Hepatic stellate cell (primary cell): ENCODE measurements at places on chromosomes 3 and 15.

GRCh38 chr3:133509488-133509887 is 64.0 kb upstream of the CDV3 start:
- no peak for DNase-seq

- DNase-seq, result no peak
Measured at GRCh38 chr15:50064673-50065072, 54.4 kb downstream of the ATP8B4 start.

DNA sequence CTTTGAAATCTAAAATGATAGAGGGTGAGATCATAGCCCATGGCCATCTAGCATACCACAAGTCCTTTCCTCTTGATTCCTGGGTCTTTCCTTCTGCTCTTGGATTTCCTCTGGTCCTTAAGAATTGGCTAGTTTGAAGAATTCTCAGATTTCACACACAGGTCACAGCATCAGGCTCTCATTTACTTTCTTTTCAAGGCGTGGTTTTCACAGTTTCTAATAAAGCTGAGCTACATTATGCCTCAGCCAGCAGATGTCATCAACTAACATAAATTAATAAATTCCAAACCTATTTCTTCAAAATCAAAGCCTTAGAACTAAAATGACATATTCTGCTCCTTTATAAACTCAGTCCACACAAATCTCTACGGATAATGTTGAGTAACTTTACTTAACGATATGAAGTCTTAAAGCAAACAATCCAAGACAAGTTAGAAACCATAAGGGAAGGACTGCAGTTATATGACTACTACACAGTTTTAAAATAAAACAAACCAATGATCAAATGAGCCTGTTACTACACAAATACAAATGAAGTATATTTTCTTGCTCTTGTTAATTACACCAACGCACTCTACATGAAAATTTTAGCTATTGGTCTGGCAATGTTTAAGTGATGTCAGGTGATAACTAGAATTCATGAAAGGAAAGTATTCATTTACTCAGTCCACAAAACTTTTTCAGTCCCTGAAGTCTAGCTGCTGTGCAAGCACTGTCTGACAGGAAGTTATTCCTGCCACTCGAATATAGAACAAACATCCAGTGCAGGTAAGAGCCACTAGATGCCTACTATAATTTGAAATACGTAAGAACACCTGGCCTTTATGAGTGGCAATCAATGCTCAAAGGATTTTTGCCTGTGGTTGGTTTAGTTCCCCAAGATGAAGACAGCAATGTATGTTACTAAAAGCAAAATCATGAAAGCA is 9.2 kb downstream of the CCDC14 start:
- no peak for DNase-seq

GRCh38 chr15:43186003-43186353 is 775 bp downstream of the CCNDBP1 start:
- DNase-seq, result no peak

- DNase-seq, result no peak
Measured at GRCh38 chr15:59976480-59977271, 27.4 kb upstream of the FOXB1 start.

DNA sequence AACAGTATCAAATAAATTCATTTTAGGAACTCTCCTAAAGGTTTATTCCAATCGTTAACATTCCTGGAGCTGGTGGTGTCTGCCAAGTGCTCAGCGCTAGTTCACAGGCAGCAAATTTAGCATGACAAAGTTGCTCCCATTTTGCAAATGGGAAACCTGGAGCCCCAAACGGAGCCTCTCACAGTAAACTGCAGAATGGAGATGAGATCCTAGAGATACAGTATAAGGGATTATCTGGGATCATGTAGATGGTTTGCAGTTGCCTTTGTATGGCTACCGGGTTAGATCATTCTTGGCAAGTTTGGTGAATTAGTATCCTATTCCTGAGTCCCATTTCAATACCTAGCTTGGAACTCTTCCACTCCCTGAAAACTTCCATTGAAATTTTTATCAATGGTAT is 173.7 kb downstream of the CDIN1 start:
- DNase-seq, result no peak

DNA sequence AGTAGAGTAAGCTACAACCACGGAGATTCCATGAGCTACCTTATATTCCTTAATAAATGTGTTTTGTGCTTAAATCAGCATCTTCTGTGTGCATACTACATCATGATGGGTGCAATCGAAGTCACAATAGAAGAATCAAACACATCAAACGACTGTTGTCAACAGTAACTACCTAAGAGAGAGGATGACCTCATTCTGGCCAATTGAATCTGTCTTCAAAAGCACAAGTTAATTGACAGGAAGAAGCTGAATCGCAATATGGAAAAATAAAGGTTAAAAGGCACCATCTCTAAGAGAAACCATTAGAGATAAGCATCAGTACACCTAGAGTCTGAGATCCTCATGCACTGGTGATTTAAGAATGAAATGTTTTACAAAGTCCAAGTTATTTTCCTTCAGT is 39.0 kb downstream of the CD200R1L start:
- DNase-seq, result no peak

DNA sequence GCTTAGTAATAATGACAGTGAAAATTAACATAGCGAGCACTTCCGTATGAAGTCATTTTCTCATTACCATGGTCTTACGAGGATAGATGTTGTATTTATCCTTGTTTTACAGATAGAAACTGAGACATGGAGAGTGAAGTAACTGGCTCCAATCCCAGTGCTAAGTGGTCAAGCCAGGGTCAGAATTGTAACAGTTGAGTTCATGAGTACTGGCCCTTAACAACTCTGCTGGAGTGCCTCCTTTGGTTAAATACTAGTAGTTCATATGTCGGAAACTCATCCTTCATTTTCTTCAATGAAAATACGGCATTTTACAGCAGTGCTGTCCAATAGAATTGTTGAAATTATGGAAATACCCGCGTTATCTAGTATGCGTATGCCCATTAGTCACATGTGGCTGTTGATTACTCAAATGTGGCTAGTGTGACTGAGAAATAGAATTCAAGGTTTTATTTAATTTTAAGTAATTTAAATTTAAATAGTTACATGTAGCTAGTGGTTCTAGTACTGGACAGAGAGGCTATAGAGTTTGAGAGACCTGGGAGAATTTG is 32.5 kb downstream of the FNDC3B start:
- no peak for DNase-seq

DNA sequence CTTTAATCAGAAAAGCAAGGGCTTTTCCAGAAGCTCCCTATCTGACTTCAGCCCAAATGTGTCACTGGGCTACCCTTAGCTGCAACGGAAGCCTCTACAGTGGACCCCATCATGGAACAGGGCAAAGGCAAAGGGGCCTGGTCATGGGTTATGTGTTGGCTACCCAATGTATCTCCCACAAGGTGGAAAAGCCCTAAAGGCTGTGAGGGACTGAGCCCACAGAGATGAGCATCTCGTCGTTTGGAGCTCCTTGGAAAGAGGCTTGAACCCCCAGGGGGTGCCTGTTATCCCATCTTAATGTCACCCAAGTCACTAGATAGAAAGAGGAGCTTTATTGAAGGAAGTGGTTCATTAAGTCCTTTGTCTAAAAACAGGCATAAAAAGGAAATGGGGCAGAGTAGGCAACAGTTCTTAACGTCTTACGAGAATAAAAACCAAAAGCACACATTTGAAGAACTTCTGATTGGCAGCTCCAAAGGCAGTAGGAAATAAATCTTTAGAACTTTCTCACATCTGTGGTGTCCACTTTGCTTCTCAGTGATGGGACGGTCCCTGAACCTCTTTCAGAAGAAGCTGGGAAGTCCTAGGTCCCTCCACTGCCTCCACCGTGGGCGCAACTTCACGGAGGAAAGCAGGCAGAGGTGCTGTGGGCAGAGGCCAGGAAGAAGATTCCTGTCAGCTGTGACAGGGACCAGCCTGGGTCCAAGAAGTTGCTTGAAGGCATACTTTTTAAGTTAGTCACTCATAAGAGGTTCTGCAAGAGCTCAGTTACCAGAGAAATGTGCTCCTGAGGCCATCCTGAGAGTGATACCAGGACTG is 93.7 kb downstream of the MYLK start:
- DNase-seq, result no peak

GRCh38 chr15:56064152-56064551 is 70.7 kb upstream of the NEDD4 start:
- no peak for DNase-seq

DNA sequence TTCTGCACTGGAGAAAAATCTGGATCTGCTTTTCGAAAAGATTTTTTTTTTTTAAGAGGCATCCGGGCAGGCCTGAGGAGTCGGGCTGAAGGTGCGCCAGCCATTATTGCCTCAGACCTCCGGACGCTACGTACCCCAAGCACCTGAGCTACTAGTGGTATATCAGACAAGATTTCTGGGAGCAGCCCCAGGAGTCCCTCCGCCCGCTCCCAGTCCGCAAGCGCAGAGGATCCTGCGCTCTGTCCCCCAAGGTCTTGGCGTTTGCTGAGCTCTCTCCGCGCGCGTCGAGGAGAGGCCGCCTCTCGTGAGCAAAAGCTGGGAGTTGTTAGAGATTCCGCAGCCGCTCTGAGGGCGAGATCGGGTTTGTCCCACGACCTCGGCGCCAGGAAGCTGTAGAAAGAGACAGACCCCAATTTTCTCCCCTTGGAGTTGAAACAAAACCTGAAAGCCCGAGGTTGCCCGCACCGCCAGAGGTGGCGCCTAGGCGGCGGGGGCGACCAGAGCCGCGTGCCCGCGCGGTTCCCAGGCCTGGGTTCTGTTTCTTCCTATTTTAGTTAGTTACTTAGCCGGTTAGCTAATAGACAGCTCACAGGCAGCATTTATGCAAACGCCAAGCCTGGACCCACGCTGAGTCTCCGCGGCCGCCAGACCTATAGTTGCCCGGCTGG is 72.5 kb upstream of the POLG start:
- DNase-seq, result no peak

GRCh38 chr15:98744506-98744905 is 96.2 kb downstream of the IGF1R start:
- no peak for DNase-seq

DNA sequence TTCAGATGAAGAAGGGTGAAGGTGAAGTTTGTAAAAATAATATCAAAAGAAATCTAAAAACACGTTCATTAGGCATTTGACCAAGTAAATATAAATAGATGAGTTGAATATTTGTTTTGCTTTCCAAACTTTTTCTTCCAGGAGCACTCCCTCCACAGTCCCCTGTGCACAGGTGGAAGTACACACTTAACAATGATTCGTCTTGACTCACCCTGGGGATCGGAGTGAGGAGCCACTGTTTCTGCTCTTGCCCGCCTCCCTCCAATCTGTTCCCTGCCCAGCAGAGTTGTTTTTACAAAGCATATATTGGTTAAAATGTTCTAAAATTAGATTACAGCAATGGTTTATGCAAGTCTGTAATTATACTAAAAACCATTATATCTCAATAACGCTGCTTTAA is 175.1 kb downstream of the PTPRG start:
- DNase-seq, result no peak

DNA sequence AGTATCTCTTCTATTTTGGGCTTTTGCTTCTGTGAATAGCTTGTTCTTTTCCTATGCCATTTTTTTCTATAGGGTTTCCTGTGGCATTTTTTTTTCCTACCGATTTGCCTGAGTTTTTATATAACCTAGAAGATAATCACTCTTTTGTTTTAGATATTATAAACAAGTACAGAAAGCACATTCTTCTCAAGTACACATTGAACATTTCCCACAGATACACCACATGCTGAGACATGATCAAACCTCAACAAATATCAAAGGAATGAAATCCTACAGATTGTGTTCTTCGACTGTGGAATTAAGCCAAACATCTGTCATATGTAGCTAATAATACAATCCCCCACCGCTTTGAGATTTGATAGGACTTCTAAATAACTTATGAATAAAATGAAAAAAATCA is 9.1 kb upstream of the FEM1B start:
- no peak for DNase-seq

DNA sequence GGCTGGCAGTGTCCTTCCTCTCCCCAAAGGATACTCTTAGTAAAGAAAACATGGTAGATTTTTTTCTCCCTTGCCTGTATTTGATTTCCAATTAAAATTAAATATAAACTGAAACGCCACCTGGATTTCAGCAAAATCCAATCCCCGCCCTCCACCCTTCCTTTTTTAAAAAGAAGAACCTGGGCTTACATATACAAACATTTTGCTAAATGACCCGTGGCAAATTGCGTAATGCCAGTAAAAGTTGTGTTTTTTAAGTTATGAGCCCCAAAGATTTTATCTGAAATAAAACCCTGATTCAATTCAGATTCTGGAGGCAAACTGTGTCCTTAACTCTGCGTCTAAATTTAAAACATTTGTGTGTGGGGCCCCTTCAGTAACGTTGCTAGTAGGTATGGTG is 403.0 kb downstream of the FOXP1 start:
- no peak for DNase-seq
